ENCODE measurements at places on chromosomes 11 and 22. TPM values are rescaled to one million over a fixed set of nuclear protein-coding genes. Genes with fewer than 3 reads are reported as not detected.

NEFH gene
- total RNA-seq: 0.31 TPM

DNA sequence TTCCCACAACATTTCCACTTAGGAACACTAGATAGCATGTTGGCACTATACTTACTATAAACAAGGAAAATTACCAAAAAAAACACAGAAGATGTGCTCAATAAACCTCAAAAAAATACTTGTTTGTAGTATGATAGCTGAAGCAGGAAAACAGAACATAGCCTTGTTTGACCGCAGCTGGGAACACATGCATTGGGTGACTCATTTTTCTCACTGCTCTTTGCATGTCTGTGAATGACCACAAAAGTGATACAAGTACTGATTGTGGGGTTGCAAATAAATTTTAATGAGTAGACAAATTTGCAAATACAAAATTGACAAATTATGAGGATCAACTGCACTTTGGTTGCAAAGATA lies 22.8 kb upstream of the GUCY1A2 start:
- no peak for DNase-seq

MUC5AC gene
- total RNA-seq: not detected

POU2AF3 gene
- total RNA-seq: 0.59 TPM

HTR3B gene
- total RNA-seq: not detected

All from neural progenitor cell (in vitro differentiated cells).